NCI-H774 (cell line): ENCODE measurements at places on chromosomes 3 and 15.

DNA sequence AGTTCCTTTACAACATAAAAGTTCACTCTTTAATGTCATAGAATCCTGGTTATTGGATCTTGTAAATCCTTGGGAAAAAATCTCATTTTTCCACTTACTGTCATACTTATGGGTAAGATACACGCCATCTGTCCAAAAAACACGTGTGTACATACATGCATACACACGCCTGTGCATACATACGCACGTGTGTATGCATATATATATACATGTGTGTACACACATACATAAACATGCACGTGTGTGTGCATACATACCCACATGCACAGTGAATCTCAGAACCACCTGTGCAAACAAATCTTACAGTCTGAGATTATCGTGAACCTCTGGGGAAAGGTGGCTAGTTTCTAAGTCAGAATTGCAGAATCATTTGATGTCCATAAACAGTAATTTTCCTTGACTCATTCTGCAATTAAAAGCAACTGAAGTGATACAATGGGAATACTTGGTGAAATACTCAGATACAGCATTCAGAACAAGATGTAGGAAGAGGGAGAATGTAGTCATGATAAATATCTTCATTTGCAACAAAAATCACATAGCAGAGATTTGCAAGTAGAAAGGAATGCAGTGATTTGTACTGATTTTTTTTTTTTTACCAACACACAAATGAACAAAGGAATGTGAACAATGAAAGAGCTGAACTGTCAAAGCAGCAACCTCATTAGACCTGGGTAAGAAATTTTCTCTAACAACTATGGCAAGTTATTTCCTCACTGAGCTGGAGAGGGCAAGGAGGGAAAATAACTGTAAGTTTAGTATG, 160.6 kb upstream of the POU1F1 start:
- DNase-seq = no peak

DNA sequence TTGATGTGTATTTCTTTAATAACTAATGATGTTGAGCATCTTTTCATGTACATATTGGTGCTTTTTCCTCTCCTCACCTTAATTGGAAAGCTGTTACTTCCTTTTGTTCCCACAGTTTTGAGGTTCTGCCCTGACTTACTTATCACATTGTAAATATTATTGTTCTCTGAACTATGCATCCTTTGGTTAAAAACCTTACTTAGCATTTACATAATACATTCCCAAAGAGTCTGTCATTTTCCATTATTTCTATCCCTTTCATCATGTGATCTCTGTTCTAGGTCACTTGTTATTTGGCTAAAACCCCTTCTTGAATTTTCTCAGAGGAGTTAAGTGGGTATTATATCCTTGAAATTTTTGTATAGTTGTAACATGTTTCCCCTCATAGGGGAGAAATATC, 33.0 kb downstream of the SLC12A6 start:
- DNase-seq = no peak

- no peak for DNase-seq
Measured at GRCh38 chr15:48402427-48403177, 71.4 kb downstream of the DUT start.

DNA sequence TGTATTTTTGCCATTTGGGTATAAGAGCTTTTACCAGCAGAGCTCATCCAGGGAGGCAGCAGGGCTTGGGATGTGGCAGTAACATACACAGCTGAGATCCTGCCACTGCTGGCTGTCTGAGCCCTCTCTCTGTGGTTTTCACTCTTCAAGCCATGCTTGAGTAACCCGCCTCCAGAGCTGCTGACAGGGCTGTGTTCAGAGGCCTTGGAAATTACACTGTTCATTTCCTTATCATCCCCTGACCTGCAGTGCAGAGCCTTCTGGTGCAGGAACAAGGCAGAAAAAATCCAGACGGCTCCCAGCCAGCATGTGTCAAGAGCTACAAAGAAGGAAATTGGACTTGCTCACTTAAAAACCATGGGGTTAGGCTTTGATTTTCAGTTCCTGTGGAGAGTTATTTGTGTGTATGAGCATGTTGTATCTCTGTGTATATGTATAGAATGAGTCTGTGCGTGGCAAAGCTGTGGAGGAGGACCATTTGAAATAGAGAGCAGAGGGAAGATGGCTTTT, 47.0 kb downstream of the ZNF609 start:
- no peak for DNase-seq

DNA sequence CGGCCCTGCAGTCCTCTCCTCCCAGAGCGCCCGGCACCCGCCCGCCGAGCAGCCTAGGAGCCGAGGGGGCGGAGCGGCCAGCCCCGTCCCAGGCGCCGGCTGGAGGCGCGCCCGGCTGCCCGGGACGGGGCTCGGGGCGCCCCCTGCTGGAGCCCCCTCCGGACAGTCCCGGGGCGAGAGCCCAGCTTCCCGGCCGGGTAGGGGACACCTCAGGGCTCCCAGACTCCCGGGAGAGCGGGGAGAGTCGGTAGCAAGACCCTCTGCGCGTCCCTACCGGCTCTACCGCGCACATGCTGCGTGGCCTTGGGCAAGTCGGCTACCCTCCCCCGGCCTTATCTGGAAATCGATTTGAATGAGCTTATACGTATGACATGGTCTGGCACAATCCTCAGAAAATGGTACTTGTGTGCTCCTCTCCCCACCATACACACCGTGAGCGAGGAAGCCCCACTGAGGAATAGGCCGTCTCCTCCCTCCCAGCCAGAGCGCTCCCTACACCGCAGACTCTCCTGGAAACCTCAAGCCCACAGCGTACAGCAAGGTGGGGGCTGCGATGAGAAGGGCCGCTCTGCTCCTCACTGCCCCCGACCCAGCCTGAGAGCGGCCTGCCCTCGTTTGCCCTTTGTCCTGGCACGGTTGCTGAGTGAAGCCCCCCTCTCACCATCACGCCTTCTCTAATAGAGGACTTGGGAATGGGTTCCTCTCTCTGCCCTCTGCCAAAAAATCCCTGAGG, at the start of gene DAPK2:
TSS of gene DAPK2 (minus strand) at position 65 of the 733 bp plus-strand sequence. CDS start 6,224 bp downstream, outside the sequence.
- DNase-seq = peak; percentile 49

- DNase-seq = no peak
Measured at GRCh38 chr3:180329187-180329586, 272.8 kb upstream of the TTC14 start.

- no peak for DNase-seq
Measured at GRCh38 chr3:172787746-172788145, 37.2 kb downstream of the ECT2 start.

DNA sequence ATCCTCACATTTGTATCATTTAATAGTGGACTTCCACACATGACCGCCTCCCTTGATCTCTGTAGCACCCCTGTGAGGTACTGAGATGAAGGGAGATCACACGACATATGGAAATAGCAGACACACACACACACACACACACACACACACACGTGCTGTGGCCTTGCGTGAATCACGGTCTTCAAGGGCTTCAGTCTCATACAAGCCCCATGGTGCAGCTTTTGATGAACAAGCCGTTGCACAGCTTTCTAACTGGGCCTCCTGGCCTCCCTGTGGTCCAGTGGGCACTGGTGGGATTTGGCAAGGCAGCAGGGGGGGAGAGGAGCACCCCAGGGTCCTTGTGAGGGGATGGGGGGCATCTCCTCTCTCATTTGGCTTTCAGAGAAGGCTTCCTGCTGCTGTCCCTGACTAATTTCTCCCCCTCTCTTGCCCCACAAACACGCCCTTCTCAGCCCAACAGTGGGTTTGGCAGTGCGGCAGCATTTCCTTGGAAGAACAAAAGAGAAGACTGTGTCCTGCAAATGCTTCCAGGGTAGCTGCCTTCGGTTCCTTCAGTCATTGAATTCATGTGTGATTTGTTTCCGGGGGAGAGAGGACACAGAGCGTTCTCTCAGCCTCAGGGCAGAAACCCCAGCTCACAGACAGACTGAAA, 98.7 kb downstream of the SMAD6 start:
- DNase-seq = no peak

DNA sequence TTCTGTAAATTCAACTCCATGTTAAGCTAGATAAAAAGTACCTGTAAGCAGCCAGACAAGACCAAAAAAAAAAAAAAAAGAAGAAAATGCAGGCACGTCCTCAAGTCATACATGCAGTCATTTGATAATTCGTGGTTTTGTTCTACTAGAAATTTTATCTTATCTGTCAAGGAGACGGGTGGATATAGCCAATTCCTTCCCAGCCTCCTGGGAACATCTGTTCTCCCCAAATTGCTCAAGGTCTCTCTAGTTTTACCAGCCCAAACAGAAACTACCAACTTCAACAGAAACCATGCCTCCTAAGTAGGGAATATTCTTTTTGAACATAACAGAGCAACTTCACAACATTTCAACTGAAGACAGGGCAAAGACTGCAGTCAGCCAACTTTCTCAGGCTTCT, 19.5 kb downstream of the RYK start:
- no peak for DNase-seq

DNA sequence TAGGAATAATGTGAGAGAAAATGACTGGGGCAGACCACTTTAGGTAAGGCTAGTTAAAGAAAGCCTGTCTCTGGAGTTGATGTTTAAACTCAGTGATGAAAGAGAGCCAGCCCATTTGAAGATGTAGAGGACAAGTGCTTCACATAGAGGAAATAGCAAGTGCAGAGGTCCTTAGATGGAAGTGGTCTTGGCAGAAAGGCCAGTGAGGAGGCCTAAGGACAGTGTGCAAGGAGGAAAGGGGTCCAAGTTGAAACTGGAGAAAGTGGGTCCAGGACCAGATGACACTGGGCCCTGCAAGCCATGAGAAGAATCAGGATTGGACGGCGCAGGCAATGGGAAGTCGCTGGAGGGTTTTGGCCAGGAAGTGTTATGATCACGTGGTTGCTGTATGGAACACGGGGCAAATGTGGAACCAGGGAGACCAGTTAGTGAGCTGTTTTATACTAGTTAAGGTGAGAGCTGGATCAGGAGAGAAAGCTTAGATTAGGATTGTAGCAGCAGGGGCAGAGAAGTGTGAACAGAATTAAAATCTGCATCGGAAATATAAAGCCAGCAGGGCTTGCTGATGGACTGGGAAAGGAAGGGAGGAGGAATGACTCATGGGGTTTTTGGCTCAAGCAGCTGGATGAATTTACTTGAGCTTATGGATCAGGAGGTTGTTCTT, 48.0 kb upstream of the SCAANT1 start:
- no peak for DNase-seq

DNA sequence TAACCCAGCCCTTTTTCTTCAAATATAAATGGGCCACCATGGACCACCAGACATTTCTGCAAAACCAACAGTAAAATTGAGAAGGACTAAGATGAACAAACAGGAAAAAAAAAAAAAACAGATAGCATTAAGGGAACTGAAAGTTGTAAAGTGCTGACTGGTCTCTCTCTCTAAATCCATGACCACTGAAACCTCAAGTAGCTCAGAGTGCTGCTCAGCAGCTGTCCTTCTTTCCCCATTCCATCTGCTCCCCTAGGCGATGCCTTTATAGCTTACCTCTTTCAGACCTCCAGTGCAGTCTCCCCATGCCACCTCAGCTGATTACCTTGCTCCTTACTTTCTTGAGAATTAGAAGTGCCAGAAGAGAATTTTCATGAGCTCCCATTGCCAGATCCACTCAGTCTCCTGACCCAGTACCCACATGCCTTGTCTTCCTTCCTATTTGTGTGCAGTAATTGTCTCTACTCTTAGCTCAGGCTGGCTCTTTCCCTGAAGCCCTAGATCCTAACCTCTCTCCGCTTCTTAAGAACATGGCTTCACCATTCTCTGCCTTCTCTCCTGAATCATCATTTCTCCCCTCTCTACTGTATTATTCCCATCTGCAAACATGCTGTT, 23.9 kb upstream of the XIRP1 start:
- DNase-seq = no peak

GRCh38 chr3:101865751-101866509, 16.6 kb downstream of the NFKBIZ start:
- no peak for DNase-seq

GRCh38 chr3:69181592-69182211, 59.3 kb upstream of the LMOD3 start:
- DNase-seq = no peak

- DNase-seq = no peak
Measured at GRCh38 chr3:183503746-183504145, 51.8 kb downstream of the KLHL6 start.

DNA sequence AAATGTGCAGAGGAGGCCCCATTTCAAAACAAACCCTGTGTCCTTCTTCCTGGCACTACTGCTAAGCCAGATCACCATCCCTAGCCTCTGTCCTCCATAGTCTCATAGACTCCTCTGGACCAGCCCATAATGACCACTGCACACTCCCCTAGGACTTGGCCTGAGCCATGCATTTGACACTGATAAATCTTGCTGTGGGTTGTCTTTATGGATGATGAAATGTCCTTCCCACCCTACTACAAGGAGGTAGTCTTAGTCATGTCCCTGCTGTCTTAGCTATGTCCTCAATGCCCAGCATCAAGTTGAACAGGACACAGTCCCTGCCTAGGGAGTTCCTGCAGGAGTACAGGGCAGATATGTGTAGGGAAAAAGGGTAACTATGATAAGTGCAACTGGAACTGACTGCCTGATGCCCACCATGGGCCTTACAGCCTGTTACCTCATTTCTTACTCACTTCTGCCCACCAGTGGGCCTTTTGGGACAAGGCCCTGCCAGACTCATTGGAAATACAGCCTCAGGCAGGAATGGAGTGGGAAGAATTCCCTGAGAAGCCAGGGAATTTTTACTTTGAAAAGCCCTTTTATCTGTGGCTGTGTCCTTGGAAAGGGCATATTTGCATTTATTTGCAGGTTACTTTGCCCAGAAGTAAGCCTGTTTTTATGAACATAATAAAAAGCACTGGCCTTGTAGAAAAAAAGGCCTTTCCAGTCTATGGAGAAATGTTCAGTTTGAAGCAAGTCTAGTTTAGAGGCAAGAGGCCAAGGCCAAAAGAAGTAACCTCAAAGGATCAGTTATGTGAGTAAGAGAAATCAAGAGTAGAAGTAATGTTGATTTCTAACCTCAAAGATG, 199.6 kb upstream of the EIF1B start:
- no peak for DNase-seq

- DNase-seq = no peak
Measured at GRCh38 chr3:26562021-26562768, 60.4 kb upstream of the LRRC3B start.

GRCh38 chr3:5531741-5532290, 344.3 kb downstream of the EDEM1 start:
- no peak for DNase-seq

DNA sequence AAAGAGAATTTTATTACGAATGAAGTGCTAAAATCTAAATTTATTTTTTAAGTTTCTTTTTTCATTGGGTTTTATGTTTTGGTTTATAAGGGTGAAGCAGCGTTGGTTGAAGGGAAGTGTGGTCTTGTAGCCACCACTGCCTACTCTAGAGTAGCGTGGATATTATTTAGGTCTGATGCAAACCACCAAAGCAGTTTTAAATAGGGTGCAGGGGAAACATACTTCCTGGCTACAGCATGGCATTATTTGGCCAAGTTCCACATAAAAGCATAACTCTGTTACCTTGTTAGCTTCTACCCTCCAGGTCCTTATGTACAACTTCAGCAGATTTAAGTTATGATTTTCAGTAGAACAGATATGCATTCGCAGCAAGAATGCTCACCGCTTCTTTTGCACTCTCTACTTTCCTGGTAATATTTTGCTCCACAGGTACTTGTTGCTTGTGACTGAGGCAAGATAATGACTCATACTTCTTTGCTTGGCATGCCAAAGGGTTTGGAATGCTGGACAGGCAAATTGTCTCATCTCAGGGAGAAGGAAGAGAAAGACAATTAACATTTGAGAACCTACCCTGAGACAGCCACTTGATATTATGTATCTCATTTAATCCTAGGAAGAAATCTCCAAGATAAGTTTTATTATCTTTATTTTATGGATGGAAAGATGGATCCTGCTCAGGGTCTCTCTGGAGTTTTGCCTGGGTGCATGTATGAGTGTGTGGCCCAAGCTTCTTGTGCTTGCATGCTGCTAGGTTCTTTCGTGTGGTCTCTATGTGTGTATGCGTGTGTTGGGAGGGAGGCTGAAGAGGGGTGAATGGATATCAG, 5.4 kb downstream of the TGFBR2 start:
- no peak for DNase-seq

GRCh38 chr3:131033480-131034080, 6.9 kb downstream of the NEK11 start:
- peak; percentile 30 for DNase-seq
